ENCODE measurements at places on chromosomes 6 and 20. TPM values are rescaled to one million over a fixed set of nuclear protein-coding genes. Genes with fewer than 3 reads are reported as not detected.
A peak's percentile ranks its signal among the peaks of the same experiment; 100 is the strongest.

- no peak for DNase-seq
Measured at GRCh38 chr6:131281471-131282270, 146.4 kb downstream of the AKAP7 start.

- DNase-seq: no peak
Measured at GRCh38 chr6:3775386-3775785, 23.9 kb upstream of the PXDC1 start.

The BTN1A1 gene
- not detected for total RNA-seq

The CDK19 gene
- 30.7 TPM for total RNA-seq

DNA sequence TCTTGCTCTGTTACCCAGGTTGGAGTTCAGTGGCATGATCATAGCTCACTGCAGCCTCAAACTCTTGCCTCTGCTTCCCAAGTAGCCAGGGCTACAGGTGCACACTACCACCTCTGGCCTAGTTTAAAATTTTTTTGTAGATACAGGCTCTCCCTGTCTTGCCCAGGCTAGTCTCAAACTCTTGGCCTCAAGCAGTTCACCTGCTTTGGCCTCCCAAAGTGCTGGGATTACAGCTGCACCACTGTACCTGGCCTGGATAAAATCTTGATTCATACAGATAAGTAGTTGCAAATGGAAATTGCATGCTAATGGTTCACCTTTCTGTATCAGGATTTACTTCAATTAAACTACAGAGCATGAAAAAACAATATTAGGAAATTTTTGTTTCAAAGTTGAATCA lies 4.2 kb downstream of the CD2AP start:
- DNase-seq: no peak

The MRAP2 gene
- 0.12 TPM for total RNA-seq

The PPIL6 gene
- total RNA-seq: 2.1 TPM

The CTAGE9 gene
- not detected for total RNA-seq

GRCh38 chr6:108051481-108051880 lies 23.1 kb downstream of the OSTM1 start:
- DNase-seq: no peak

DNA sequence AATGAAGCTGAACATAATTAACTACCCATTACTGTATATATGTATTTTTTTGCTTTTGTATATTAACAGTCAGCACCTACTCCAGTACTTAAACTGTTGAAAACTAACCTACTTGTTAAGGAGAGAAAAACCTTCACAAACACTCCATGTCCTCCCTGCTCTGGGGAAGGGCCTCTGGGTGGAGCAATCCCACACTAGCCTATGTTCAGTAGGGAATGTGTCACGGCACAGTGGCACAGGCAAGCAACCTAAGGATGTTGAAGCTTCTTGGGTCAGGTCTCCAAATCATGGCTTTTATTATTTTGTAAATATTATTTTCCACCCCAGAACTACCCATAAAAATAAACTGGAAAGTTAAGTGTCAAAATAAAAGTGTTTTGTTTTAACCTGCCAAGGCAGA lies 5.3 kb downstream of the MAN1A1 start:
- no peak for DNase-seq

GRCh38 chr6:21885532-21886114 lies 292.1 kb downstream of the SOX4 start:
- DNase-seq: peak; percentile 91

- no peak for DNase-seq
Measured at GRCh38 chr6:55937261-55937947, 62.0 kb upstream of the BMP5 start.

The HLA-DMB gene
- total RNA-seq: 5.1 TPM

The COL11A2 gene
- total RNA-seq: 0.02 TPM

- no peak for DNase-seq
Measured at GRCh38 chr6:129281168-129281796, 398.3 kb downstream of the LAMA2 start.

DNA sequence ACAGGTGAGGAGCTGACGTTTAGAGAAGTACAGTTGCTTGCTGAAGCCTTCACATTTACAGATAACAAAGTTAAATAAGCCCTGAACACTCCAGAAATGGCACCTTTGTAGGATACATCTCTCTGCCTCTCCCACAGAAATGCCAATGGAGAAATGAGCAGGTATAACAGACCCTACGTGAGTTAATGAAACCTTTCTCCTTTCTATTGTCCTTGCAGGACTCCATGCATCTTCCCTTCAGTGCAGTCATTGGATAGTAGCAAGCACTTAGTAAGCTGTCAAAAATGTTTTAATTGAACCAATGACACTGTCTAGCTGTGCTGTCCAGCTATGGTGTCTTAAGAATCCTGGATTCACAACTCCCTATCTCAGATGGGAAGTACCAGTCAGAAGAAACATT lies 8.1 kb upstream of the RRBP1 start:
- no peak for DNase-seq

- DNase-seq: peak; percentile 72
Measured at GRCh38 chr6:143549221-143549948, 37.9 kb upstream of the FUCA2 start.

DNA sequence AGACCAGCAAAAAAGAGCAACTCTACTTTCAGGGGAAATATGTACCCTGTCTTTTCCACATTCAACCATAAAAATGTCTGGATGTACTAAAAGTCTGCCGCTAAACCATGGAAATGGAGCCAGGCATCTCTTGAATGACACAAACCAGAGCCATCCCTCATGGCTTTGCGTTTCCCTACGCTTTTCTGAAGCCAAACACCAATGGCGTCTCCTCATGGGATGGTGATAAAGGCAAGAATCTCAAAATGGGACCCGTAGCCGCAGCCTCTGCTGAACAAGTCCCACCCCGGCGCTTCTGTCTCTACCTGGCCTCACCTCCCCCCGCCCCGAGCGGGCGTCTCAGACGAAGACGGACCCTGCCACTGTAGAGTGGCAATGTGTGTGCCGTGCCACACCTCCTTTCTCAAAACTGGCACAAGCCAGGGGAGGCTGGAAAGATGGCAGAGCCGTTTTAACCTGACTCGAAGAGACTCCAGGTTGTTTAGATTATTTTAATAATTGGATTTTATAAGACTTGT lies 80.3 kb upstream of the AFDN start:
- no peak for DNase-seq

DNA sequence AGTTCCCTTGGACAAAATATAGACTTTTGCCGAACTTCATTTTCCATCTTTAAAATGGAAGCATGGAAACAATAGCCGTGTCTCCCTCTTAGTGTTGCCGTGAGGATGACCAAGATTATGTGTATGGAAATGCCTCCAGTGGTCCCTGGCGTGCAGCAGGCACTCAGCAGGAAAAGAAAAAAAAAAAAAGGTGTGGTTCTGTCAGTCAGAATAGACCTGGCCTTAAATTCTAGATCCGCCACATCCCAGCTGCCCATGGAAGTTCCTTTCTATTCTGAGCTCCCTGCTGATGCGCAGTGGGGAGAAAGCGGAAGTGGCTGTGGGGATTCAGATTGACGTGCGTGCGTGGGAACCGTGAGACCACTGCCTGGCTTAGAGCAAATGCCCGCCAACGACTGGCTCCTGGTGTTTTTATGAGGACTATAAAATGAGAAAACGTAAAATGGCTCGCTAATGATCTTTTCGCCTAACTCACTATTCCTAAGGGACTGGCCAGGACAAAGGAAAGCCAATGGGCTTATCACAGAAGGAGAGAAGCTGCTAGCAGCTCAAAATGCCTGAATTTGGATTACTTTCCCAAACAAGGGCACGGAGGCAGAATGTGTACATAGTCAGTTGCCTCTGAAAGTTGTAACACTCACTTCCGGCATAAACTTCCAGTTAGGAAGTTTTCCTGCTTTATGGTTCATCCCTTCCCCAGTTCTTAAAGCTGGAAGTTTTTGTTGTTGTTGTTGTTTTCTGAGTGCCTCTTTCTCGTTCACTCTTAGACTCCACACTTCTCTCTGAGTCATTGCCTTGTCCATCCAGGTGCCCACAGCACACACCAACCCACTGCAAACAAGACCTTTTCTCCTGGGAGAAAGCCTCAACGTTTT lies 11.4 kb upstream of the PDE10A start:
- no peak for DNase-seq

GRCh38 chr20:16314748-16315159 lies 258.5 kb downstream of the KIF16B start:
- DNase-seq: no peak

The LAMA2 gene
- total RNA-seq: 3.8 TPM

The NPEPL1 gene
- total RNA-seq: 14.1 TPM

DNA sequence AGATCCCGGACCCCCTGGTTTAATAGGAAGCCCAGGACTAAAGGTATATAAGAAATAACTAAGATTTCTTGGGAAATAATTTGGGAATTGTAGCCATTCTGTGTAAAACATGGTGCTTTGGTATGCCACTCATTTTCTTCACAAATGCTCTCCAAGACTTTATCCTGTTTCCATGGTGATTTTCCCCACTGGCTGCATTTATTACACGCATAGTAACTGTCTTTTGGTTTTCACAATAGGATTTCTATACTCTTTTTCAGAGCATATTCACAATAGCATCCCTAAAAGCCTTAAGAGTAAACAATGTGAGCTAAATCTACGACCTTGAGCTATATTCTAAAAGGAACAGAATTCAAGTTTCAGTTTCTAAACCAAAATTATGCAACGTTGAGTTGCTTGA lies 160.8 kb downstream of the COL9A1 start:
- DNase-seq: no peak

The TDP2 gene
- total RNA-seq: 51.6 TPM

The UCKL1 gene
- total RNA-seq: 23.9 TPM

GRCh38 chr6:84581494-84582259 lies 182.7 kb downstream of the TBX18 start:
- DNase-seq: peak; percentile 81

GRCh38 chr6:26030716-26031115 lies 56.5 kb upstream of the HFE start:
- peak; percentile 64 for DNase-seq
